ENCODE measurements at places on chromosomes 5 and 9.

GRCh38 chr9:69877852-69878514 lies 57.4 kb downstream of the CFAP95 start:
- DNase-seq: peak; percentile 49

- DNase-seq: no peak
Observed at GRCh38 chr9:16809912-16810610, 60.4 kb downstream of the BNC2 start.

DNA sequence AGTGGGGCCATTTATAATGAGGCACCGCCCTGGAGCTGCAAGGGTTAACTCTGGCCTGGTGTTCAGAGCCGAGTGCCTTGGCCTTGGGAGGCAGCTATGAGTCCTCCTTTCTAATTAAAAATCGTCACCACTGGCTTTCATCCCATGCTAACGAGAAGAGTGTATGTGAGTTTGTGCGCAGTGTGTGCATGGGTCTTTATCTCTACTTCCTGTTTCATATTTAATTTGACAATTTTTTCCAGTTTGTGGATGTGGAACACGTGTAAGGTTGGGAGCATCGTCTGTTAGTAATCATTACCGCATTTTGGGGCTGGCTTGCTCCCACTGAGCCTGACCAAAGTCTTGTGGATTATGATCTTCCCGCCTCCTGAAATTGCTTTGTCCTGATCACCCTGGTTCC lies 76.4 kb downstream of the NDFIP1 start:
- peak; percentile 7 for DNase-seq

DNA sequence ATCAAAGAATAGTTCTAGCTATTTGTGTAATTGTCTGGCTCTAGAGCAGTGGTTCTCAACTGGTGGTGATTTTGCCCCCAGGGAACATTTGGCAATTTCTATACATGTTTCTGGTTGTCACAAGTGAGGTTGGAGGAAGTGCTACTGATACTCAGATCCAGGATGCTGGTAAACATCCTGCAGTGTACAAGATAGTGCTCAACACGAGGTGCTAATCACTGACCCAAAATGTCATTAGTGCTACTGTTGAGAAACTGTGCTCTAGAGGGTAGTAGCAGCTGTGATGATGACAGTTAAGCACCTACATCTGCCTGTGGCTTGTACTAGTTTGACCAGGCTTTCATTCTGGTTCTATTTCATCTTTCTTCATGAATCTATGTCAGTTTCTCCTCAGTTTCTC lies 22.1 kb downstream of the LRRC19 start:
- no peak for DNase-seq

- DNase-seq: no peak
Observed at GRCh38 chr5:139958432-139959148, 84.5 kb downstream of the NRG2 start.

- no peak for DNase-seq
Observed at GRCh38 chr9:13952906-13953305, 361.0 kb downstream of the NFIB start.

DNA sequence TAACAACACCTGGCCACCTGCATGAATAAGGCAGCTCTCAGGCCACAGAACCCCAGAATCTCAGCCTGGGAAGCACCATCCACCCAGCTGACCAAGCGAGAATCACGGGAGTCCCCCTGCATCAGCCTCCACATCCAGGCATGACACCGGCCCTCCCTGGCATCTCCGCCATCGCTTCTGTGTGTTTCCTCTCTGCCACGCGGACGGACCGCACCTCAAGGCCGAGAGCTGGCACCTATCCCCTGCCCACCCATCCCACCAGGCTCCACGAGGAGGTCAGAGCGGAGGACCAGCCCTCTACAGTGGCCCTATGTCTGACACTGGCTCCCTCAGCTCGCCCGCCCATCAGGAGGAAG lies 134.7 kb downstream of the COL23A1 start:
- DNase-seq: no peak

DNA sequence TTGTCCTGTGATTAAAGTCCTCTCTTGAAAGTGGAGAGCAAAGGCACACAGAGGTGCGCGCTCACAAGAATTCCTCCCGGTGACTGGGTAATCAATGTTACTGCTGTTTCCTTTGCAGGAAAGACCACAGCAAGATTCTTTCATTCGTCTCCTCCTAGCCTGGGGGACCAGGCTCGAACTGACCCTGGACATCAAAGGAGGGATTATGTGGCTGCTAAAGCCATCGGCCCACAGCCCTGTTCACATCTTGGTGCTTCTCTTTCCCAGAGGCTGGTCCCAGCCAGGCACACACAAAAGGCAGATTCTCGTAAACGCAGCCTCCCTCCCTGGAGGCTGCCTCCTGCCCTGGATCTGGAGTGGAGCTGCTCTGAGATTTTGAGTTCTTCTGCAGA lies 230.9 kb downstream of the FANCC start:
- DNase-seq: no peak

DNA sequence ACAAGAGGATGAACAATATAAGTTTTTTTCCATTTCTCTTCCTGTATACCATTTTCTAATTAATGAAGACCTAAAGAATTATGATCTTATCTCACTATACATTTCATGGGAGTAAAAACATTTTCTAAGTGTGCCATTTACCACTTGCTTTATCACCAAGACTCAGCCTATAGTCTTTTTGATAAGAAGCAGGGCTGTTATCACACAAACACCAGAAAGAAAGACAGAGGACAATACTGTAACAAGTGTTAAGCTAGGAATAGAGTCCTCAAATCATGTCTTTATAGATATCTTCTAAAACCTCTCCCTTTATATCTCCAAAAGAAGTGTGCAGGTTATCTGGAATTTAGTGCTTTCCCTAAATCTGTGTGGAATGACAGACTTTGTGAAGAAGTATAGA lies 119.7 kb downstream of the FAM174A start:
- DNase-seq: no peak

GRCh38 chr5:82793808-82794419 lies 283.3 kb downstream of the TMEM167A start:
- peak; percentile 26 for DNase-seq

DNA sequence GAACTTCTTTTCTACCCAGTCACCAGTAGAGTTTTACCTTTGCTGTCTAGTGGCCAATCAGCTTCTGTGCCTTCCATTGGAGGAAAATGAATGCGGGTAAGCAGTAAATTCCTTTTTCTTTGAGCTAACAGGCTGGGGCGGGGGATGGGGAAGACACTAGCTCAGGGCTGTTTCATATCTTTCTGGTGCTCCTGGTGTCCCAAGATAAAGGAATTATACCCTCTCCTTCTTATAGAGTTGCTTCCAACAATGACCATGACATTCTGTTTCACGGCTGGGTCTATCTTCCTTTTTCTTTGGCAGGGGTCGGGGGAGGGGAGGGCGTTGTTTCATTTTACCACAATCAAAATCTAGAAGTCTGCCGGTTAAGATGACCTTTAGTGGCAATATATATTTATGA lies 51.2 kb upstream of the RPS23 start:
- no peak for DNase-seq

- DNase-seq: peak; percentile 86
Observed at GRCh38 chr5:136028782-136029742, at the start of gene TGFBI. Gene TGFBI, plus strand, starts transcription at chr5:136028988. Its CDS starts 68 bp downstream, at chr5:136029056.

GRCh38 chr9:131217331-131218031 lies 58.8 kb downstream of the FAM78A start:
- no peak for DNase-seq

Data from suppressor macrophage (primary cell).